ENCODE measurements at places on chromosomes 6 and 20.

- DNase-seq = no peak
These were observed 465.0 kb upstream of the GJE1 start for GRCh38 chr6:141667580-141668309.

DNA sequence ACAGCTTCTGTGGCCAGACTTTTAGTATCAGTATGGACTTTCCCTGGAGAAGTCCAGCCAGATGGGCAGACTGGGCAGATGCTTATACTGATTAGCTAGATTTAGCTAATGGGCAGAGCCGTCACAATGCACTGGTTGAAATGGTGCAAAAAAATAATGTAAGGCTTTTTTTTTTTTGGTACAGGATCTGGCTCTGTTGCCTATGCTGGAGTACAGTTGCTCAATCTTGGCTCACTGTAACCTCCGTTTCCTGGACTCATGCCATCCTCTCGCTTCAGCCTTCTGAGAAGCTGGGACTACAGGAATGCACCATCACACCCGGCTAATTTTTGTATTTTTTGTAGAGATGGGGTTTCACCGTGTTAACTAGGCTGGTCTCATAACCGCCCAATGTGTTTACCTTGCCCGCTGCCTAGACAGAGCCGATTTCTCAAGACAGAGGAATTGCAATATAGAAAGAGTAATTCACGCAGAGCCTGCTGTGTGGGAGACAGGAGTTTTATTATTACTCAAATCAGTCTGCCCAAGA is 16.4 kb upstream of the KIFC1 start:
- DNase-seq = no peak

GRCh38 chr6:168025831-168026710 is 28.6 kb downstream of the KIF25 start:
- DNase-seq = no peak

DNA sequence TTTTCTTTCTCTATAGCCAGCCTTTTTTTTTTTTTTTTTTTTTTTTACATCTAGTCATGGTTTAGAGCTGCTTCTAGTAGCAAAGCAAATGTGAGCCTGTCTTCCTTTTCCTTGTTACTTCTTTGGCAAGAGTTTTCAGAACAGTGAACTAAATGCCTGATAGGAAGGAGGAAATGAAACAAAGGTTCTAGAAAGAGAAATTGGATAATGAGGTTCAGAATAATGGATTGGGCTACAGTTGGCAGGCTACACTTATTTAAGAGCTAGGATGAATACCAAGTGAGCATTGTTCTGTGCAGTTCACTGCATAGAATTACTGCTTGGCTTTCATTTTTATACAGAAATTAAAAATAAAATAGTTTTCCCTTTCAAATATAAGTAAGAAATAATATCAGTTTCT is 78.6 kb downstream of the HIVEP1 start:
- no peak for DNase-seq

DNA sequence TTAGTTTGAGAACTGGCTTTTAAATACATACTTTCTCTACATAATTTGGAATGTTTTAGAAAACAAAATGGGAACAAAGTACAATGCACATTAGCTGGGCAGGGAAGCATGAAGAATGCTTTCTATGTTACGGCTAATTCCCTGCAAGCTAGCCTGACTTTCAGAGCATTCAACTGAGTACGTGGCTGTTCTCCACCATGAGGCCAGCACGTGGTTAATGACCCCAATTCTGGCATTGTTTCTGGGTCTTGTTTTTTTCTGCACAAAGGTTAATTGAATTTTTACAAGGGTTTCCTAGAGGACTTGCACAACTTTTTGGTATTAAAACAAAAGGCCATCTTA is 208.6 kb upstream of the AGPAT4 start:
- no peak for DNase-seq

- no peak for DNase-seq
These were observed 917.9 kb downstream of the KIF16B start for GRCh38 chr20:15655295-15655874.

DNA sequence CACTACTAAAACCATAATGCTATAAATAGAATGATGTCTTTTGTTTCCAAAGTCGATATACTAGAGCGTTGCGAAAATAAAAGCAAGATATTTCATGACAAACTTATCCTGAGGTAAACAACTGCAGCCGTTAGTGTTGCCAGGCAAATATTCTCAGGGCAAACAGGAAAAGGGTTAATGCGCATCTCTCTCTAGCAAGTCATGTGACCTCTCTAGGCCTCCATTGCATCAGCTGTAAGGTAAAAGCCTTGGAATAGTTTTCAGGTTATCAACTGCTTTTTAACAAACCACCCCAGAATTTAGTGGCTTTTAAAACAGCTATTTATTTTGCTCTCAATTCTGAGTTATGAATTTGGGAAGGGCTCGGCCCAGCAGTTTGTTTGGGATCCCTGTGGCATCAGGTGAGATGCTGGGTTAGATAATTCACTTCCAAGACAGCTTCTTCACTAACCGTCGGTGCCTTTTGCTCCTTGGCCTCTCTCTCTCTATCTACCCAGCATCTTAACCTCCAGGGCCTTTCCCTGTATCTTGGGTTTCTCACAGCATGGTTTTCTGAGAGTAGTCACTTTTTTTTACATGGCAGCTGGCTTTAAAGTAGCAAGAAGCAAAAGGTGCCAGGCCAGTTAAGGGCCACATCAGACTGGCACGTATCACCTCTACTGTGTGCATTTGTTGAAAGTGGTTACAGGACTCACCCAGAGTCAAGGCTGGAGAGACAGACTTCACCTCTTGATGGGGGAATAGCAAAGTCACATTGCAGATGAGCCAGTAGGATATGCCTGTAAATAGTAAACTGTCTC is 39.2 kb upstream of the LTV1 start:
- no peak for DNase-seq

- no peak for DNase-seq
These were observed 6.0 kb upstream of the IER3 start for GRCh38 chr6:30750379-30750668.

GRCh38 chr20:63658749-63659187 is 656 bp downstream of the RTEL1 start:
- DNase-seq = no peak

- DNase-seq = no peak
These were observed 128.0 kb upstream of the TNFAIP3 start for GRCh38 chr6:137738931-137739504.

- no peak for DNase-seq
These were observed 490.6 kb downstream of the DHX35 start for GRCh38 chr20:39452583-39453340.

DNA sequence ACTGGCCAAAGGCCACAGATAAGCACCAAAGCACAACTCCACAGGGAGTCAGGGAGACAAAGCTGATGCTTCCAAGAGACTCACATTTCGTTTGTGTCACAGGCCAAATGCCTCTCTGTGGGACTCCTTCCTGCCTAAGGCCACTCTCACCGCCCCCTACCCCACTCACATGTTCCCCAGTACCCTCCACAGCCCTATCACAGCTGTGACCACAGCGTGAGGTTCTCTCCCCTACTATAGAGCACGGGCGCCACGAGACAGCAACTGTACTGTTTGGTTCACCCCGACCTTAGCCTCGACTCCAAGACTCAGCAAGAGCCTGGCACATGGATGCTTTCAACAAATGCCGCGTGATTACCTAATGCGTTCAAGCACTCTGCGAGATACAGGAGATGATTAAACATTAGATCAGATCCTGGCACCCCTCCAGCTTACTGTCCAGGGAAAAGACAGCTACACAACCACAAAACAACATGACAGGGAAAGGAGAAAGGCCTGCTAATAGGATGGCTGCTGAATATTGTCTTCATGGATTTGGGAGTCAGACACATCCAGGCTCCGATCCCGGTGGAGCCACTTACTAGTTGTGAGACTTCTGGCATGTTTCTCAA is 105.5 kb downstream of the AGPAT4 start:
- DNase-seq = no peak

DNA sequence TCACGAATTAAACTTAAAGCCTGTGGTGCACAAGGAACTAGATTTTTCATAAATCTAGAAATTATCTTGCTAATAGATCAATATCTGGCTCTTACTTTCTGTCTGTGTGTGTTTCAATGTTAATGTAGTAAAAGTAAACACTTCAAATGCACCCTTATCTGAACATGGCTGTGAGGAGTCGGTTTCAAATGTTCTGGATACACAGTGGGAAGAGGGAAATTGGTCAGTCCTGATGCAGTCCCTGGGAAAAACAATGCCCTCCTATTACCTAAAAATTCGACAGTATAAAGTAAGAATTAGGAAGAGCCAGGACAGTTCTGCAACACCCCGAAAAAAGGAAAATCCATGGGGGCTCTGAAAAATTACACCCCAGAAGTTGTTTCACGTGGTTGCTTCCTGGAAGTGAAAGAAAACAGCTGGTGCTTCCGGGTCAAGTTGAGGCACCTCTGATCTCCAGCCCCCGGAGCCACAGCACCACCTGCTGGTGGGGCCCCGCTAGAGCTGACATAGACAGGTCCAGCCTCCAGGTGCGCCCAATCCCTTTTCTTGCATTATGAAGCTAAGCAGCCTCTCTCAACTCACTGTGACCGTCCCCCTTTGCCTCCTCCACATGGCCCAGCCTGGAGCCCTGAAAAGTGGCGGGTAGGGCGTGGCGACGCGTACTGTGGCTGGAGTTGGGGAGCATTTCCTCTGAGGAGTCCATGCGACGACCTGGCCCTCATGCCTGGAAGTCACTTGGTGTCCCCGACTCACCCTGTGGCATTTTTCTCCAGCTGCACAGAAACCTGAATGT is 8.3 kb downstream of the SEMG2 start:
- DNase-seq = no peak

DNA sequence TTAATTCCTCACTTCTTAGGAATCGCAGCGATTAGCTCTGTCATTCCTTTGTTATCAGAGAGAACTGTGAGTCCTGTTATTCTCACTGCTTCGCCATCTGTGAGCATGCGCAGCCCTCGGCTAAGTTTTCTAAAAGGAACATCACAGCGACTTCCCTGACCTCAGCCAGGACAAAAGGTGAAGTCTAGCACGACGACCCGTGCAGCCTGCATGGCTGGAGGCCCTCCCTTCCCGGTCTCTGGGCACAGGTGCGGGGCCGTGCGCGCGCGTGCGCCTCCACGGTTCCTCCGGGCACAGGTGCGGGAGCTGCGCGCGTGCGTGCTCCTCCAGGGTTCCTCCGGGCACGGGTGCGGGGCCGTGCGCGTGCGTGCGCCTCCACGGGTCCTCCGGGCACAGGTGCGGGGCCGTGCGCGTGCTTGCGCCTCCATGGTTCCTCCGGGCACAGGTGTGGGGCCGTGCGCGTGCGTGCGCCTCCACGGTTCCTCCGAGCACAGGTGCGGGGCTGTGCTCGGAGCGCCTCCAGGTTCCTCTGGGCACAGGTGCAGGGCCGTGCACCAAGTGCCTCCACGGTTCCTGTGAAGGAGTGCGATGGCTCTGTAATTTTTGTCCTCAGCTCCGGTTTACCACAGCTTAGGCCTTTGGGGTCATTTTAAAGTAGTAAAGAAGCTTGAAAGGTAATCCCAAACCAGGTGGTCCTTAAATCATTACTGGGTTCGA is 212.3 kb downstream of the ERMARD start:
- no peak for DNase-seq

GRCh38 chr6:33683051-33683571 is 28.4 kb downstream of the UQCC2 start:
- no peak for DNase-seq

Data from stimulated activated CD8-positive, alpha-beta memory T cell treated with anti-CD3 and anti-CD28 coated beads, Interleukin-2, amount 100 ng/mL, for 1 hour (primary cell).